ENCODE measurements at places on chromosomes 3 and 15.

DNA sequence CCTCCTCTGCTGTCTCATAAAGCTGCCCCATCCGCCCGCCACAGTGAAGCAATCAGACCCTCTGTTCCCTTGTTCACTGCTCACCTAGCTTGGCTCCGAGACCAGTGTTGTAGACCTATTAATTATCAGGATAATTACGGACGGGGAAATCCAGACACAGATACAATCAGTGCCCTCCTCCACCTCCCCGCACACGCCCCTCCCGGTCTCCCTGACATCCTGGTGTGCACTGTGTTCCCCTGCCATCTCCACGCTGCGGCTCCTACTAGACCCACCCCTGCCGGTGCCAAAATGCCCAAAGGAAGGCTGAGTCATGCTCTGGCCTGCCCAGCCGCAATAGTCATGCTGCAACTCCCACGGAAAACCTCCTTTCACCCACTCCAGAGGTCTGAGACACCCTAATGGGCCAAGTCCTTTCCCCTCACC lies 277.3 kb upstream of the TLE3 start:
- no peak for DNase-seq

DNA sequence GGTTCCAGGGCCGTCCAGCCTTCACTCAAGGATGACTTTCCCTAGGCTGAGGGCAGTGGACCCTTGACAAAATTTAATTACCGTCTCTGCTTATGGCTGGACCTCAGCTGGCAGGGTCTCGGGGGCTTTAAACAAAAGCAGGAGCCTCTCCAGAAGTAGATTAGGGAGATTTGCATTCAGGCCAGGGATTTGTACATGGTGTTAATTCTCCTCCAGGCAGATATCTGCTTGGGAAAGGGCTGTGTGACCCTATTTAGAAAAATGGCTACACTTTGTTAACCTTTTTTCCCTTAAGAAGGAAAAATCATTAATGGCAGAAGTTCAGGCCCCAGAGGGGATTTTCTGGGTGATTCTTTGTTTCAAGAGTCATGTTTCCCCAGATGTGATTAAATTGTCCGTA lies 329.1 kb upstream of the C2CD4B start:
- DNase-seq = no peak

- no peak for DNase-seq
Observed at GRCh38 chr3:58658508-58658907, 8.1 kb downstream of the FAM3D start.

DNA sequence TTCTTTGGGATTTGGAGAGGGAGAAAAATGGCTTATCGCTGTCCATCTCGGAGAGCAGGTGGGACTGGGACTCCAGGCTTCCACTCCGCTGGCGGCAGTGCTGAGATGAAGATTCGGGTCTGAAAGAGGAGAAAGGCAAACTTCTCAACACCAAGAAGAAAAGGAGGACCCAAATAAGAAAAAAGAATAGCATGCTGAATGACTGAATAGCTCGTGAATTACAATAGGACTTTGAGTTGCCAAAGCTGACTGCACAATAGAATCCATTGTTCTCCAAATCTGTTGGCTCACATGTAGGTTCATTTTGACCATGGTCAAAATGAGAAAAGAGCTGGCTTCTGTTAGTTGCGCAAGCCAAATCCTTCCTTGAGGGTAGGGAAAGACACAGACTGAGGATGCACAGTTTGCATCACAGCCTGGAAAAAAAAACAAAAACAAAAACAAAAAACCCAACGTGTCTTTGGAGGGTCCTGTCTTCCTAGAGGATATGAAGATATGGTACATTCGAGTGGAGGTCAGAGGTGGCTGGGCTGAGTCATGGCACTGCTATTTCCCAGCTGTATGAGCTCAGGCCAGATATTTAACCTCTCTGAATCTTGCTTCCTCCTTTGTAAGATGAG lies 59.3 kb upstream of the LMOD3 start:
- DNase-seq = no peak

GRCh38 chr3:121722411-121722810 lies 27.1 kb downstream of the GOLGB1 start:
- no peak for DNase-seq

GRCh38 chr3:177037241-177037640 lies 160.0 kb downstream of the TBL1XR1 start:
- DNase-seq = no peak

Data from activated T-cell treated with anti-CD3 and anti-CD28 coated beads, Interleukin-2, amount 50 U/mL, for 1 hour (primary cell).